Lung (tissue), 17 donors: ENCODE measurements at places on chromosomes 13 and 19. TPM values are rescaled to one million over a fixed set of nuclear protein-coding genes. Genes with fewer than 3 reads are reported as not detected.

GRCh38 chr19:46197314-46198070 is 32.0 kb upstream of the IGFL1 start:
- no peak for DNase-seq

GRCh38 chr19:41362143-41362847 is 1.7 kb downstream of the B9D2 start:
- DNase-seq, result no peak

DNA sequence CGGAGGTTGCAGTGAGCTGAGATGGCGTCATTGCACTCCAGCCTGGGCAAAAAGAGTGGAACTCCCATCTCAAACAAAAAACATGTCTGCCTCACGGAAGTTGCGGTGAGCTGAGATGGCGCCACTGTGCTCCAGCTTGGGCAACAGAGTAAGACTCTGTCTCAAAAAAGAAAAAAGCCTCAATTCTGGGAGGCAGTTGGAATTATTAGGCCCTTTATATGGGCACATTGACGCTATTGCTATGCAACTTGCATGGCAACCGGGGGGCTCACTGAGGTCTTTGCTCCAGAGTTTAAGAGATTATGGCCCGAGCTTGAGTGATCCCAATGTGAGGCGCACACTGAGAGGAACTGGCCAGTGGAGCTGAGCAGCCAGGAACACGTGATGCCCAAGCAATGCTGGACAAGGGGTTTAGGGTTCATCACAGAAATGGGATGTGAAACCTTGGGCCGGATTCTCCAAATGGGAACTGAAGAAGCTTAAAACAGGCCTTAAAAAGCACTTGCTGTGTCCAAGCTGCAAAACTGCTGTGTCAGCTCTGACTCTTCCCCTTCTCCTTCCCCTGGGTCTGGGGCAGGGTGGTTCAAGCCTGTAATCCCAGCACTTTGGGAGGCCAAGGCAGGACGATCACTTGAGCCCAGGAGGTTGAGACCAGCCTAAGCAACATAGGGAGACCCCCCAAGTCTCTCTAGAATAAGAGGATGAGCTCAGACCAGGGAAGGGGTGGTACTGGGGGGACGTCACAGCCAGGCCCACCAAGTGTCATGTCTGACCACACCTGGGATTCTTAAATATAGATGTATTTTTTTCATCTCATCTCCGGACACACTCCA is 2.5 kb downstream of the FTL start:
- DNase-seq, result peak; percentile 39

Gene COG6
- 28.0 TPM for total RNA-seq

DNA sequence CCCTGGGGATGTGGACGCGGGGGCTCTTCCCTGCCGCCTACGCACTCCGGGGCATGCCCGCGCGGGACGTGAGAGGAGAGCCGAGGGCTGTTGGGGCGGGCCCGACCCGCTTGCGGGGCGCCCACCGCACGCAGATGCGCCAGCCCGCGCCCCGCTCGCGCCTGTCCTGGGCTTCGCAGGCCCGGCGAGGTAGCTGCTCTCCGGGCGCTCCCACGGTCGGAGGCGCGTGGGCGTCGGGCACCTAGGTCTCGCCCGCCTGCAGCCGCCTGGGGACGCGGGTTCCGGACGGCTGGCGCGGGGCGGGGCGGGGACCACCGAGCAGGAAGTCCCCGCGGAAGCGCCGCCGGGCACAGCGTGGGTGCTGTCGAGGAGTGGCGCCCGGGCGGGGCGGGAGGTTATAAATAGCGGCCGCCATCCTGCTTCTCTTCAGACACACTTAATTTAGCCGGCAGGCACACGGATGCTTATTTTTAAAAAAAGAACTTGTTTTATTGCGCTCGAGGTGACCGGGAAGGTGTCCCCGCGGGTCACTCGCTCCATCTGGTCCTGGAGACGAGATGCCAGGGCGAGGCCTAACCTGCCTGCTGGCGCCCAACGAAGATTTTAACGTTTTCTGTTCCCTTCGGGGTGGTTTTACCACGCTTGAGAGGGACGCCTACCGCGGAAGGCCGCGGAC is 561 bp upstream of the GJA3 start:
- DNase-seq, result peak; percentile 43

DNA sequence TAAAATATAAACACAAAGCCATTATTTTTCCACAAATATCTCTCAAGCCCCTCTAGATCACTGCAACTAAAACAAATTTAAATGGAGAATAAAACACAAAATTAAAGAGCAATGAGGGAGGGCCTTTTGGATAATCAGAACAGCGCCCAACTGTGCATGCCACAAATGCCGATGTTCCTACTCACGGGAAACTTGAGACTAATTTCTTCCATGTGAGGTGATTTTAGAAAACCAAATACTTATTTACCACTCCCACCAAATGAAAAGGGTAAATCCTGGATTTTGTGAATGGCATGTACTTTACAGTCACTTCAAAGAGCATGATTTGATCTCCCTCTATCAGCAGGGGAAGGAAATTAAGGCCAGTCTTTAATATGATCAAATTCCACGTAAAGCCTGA is 74.8 kb downstream of the SLC7A1 start:
- no peak for DNase-seq

DNA sequence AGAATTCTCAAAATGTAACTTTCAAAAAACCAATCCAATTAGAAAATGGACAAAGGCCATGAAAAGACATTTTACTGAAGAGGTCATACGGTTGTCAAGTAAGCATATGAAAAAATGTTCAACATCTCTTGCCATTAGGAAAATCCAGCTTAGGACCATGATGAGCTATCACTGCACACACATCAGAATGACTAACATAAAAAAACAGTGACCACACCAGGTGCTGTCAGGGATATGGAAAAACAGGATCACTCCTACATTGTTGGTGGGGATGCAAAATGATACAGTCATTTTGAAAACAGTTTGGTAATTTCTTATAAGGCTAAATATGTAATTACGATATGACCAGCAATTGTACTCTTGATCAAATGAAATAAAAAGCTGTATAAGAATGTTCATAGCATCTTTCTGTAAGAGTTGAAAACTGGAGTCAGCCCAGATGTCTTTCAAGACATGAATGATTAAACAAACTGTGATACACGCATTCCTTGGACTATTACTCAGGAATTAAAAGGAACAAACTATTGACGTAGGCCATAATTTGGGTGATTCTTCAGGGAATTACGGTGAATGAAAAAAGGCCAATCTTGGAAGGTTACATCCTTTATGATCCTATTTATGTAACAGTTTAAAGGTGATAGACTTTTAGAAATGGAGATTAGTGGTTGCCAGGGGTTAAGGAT is 26.9 kb upstream of the RCBTB2 start:
- no peak for DNase-seq

DNA sequence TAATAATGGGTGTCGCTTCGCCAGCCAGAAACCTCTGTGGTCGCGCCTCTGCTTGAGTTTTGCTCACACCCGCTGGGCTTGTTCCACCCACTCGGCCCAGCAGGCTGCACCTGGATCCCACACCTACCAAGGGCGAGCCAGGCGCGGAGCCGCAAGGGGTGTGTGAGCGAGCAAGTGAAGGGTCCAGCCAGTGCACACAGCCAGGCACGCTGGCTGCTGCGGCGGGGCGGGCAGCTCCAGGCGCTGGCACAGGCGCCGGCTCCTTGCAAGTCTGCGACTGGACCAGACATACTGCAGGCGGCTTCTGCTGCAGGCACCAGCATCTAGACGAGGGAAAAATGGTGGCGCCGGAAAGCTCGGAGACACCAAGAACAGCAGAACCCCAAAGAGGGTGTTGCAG is 1.8 kb upstream of the ZNF256 start:
- no peak for DNase-seq

DNA sequence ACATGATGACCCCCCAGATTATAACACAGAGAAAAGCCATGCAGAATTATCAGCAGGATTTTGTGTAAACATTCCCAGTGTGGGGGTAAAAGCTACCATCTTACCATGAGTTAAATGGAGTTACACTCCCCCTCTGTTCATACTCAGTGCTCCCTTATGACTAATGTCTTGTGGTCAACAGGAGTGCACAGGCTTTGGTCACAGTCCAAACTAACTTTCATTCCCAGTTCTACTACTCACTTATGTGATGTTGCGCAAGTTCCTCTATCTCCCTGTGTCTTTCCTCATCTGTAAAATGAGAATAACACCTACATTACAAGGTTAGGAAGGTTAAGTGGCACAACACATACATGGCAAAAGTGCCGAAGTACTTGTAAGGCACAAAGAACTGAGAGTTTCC is 277.9 kb downstream of the RBM26 start:
- peak; percentile 0 for DNase-seq

Gene RNF225
- total RNA-seq, result 0.26 TPM

- DNase-seq, result peak; percentile 91
Observed at GRCh38 chr13:91347202-91347995, at the start of gene MIR17HG. Gene MIR17HG (plus strand): TSS chr13:91347687.

- peak; percentile 80 for DNase-seq
Observed at GRCh38 chr13:107043021-107043956, 475.4 kb upstream of the ARGLU1 start.

Gene MEGF8
- 14.5 TPM for total RNA-seq

GRCh38 chr13:92626274-92626673 is 600.3 kb upstream of the GPC6 start:
- no peak for DNase-seq

Gene KASH5
- total RNA-seq, result not detected

Gene PRRG2
- 5.1 TPM for total RNA-seq

Gene SIGLEC10
- 53.1 TPM for total RNA-seq

DNA sequence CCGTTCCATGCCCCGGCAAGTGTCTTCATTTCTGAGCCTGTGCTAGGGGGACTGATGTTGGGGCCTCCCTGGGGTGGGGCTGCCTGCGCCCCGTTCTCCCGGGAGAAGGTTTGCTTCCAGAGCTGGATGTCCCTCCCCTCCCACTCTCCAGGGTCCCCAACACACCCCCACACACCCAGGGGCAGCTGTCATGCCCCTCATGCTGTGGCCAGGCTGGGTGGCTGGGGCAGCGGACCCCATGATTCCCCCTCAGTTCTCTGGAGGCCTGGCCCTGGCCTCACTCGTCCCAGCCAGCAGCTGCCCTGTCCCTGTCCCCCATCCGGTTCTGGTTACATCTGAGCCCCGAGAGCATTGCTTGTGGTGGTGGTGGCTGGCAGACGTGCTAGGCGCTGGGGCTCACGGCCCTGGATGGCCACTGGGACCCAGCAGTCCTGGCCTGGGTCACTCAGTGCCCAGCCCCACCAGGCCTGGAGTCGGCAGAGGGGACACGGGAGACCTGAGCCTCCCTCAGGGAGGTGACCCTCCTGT is 184.8 kb downstream of the KDM4B start:
- no peak for DNase-seq

GRCh38 chr13:106491928-106492587 is 43.4 kb downstream of the EFNB2 start:
- DNase-seq, result no peak

GRCh38 chr13:21608961-21609360 is 5.0 kb upstream of the MICU2 start:
- no peak for DNase-seq

Gene SIGLEC5
- total RNA-seq, result 1.6 TPM

Gene RAB3A
- 3.1 TPM for total RNA-seq

DNA sequence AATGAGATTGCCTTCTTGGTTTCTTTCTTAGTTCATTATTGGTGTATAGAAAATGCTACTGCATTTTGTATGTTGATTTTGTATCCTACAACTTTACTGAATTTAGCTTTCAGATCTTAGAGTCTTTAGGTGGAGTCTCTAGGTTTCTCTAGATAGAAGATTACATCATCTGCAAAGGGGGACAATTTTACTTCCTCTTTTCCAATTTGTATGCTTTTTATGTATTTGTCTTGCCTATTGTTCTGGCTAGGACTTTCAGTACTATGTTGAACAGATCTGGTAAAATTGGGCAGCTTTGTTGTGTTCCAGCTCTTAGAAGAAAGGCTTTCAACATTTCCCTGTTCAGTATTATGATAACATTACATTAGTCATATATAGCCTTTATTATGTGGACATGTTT is 101.0 kb upstream of the SPRY2 start:
- DNase-seq, result no peak

DNA sequence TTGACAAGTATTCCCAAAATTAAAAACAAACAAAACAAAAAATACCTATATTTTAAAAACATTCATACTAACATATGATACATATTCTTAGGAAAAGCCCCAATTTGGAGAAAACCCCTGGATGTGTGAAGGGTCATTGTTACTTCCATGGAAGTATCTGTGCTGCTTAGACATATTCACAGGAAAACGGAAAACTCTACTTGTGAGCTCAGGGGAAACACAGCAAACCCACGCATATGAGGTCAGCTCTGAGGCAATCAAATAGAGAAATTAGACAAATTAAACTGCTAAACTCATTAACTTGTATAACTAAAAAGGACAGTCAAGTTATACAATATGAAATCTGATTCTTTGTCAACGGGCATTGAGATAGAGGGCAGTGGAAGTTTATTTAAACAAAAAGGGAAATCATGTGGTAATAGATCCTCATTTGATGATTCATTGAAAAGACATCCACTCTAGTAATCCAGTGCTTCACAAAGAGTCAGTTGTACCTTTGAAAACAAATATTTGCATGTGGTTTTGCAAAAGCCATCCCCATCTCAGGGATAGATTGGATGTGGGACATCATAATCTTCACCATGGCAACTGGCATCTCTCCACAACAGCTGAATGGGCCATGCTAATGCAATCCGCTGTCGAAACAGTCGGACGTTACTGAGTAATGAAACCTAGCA is 423.4 kb downstream of the ITGBL1 start:
- DNase-seq, result no peak

DNA sequence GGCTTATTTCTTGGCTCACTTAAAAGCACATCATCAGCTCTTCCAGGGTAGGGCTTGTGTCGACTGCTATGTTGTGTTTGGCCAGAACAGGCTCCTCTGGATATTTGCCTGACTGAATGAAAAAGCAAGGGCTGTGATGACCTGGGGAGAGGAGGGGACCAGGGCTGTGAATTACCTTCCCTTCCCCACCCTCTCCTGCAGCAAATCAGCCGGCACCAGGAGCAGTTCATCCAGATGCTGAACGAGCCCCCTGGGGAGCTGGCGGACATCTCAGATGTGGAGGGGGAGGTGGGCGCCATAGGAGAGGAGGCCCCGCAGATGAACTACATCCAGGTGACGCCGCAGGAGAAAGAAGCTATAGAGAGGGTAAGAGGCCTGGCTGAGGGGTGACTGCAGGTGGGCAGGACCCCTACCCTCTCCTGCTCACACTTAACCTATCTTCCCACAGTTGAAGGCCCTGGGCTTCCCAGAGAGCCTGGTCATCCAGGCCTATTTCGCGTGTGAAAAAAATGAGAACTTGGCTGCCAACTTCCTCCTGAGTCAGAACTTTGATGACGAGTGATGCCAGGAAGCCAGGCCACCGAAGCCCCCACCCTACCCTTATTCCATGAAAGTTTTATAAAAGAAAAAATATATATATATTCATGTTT is 4.4 kb downstream of the GADD45GIP1 start:
- DNase-seq, result no peak

- DNase-seq, result no peak
Observed at GRCh38 chr13:94112731-94113130, 366.8 kb downstream of the DCT start.

GRCh38 chr13:40758811-40759210 is 12.2 kb downstream of the MRPS31 start:
- DNase-seq, result no peak

Gene OR7G2
- total RNA-seq, result not detected

Gene FGF9
- total RNA-seq, result 1.4 TPM
